ENCODE measurements at places on chromosomes 1 and 21. TPM values are rescaled to one million over a fixed set of nuclear protein-coding genes. Genes with fewer than 3 reads are reported as not detected.

GRCh38 chr1:32817815-32818786 is 648 bp downstream of the S100PBP start:
- no peaks in the 10 kb centered on the region for H3K36me3 ChIP-seq
- DNase-seq = peak; percentile 57
- peaks cover 5% of the 10 kb centered on the region for H3K4me1 ChIP-seq
- H3K27ac ChIP-seq = peak overlapping the region; percentile 85

DNA sequence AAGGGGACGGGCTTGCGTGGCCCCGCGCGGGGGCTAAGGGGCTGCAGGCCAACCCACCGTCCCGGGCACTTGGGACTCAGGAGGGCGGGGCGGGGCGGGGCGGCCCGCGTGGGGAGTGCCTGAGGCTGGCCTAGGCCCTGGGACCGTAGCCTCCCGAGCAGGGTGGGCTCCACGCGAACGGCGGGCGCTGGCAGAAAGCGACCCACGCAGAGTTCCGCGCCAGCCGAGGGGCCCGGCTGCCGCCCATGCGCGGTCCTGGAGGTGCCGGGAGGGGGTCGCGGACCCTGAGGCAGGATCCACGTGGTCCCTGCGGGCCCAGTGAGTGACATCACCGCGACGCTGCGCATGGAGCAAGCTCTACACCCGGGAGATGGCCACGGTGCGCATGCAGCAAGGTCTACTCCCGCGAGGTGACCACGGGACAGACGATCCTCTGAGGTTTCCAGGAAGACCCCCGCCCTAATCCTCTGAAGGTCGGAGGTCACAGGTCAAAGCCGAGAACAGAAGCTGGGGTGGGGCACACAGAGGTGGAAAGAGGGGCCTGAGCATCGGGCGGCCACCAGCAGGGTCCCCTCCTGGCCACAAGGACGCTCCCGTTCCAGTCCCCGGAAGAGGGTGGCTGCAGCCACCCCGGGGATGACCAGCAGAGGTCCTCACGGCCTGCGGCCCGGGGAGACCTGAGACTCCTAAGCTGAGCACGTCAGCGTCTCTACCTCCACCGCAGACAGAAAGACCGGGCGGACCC is 13.5 kb upstream of the SLC19A1 start:
- H3K4me3 ChIP-seq = peak overlapping the region; percentile 58
- no peaks in the 10 kb centered on the region for H3K36me3 ChIP-seq
- H3K27ac ChIP-seq = peak overlapping the region; percentile 47
- peak; percentile 88 for DNase-seq
- H3K4me1 ChIP-seq = no peaks in the 10 kb centered on the region

- no peaks in the 10 kb centered on the region for H3K4me1 ChIP-seq
- no peak for DNase-seq
- peaks cover 36% of the 10 kb centered on the region for H3K27me3 ChIP-seq
- H3K4me3 ChIP-seq = peak within 1 kb of the TSS; percentile 55
- H3K36me3 ChIP-seq = no peaks in the 10 kb centered on the region
- no peak within 1 kb of the TSS for H3K27ac ChIP-seq
These were observed at the start of gene PLPPR5 for GRCh38 chr1:99004861-99005442. TSS of gene PLPPR5 (minus strand) at chr1:99004861. CDS start at chr1:99004671, 190 bp downstream.

DNA sequence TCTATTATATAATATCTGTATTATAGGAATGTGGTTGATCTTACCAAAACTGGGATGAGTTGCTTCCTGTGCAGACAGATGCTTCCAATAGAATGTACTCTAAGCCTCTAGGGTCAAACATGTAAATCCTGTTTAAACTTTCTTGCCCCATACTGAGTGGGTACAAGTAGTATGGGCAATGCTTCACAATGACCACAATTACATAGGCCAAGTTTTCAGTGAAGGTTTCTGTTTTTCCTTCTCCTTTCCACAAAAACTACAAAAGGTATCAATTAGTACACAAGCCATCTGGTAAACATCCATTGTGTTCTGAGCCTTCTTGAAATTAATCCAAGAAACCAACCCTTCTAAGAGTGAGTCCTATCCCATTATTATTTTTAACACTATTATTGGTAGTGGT is 16.8 kb downstream of the OTUD7B start:
- DNase-seq = no peak
- H3K4me1 ChIP-seq = peaks cover 3% of the 10 kb centered on the region
- H3K4me3 ChIP-seq = no peak overlapping the region
- no peaks in the 10 kb centered on the region for H3K27me3 ChIP-seq
- H3K36me3 ChIP-seq = no peaks in the 10 kb centered on the region

GRCh38 chr1:155000411-155000725 is 2.2 kb upstream of the ZBTB7B start:
- H3K27ac ChIP-seq = peak overlapping the region; percentile 80
- DNase-seq = peak; percentile 10
- peaks cover 24% of the 10 kb centered on the region for H3K4me1 ChIP-seq
- H3K4me3 ChIP-seq = peak overlapping the region; percentile 83
- no peaks in the 10 kb centered on the region for H3K27me3 ChIP-seq

DNA sequence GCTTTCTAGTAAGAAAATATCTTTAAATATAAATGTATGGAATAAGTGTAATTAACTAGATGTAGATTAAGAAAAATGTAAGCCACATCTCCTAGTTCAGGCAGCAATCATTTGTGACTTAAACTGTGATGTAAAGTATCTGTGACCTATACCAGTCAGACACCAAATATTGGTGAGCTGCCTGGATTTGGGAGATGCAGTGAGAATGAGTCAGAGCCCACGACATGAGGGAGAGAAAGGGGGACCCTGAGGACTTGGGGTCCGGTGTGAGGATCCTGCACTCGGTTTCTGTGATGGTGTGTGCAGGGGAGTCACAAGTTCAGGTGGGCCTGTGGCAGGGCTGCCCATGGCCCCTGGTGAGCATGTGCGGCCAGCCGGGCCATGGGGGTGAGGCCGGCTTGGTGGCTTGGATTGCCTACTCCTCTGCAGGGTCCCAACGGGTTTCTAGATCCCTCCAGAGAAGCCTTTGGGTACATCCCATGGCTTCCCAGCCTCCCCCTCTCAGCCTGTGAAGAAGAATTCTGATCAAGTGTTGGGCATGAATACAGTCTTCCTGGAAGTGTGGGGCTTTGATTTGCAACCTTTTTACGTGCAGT is 19.0 kb upstream of the ABCG1 start:
- H3K27me3 ChIP-seq = no peaks in the 10 kb centered on the region
- no peak overlapping the region for H3K27ac ChIP-seq
- no peaks in the 10 kb centered on the region for H3K4me1 ChIP-seq
- no peak overlapping the region for H3K4me3 ChIP-seq

DNA sequence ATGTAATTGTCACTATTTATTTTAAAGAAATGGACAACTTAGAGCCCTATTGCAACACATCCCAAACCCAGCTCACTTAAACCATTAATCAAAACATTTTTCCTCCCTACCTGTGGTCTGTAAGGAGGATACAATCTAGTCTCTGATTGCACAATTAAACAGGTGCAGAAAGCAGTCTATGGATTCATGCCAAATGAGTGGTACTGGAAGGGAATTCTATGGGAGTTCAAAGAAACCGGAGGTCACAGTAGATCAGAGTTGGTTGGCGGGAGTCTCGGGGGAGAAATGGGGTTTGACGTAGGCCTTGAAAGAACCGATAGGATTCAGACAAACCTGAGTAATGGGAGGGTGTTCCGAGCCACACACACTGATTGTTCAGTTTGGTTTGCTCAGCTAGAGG is 314.9 kb downstream of the KIF26B start:
- H3K4me3 ChIP-seq = no peak overlapping the region
- no peaks in the 10 kb centered on the region for H3K36me3 ChIP-seq
- H3K27ac ChIP-seq = no peak overlapping the region

- H3K27me3 ChIP-seq = no peaks in the 10 kb centered on the region
- H3K27ac ChIP-seq = peak overlapping the region; percentile 88
- DNase-seq = peak; percentile 77
- peaks cover 64% of the 10 kb centered on the region for H3K4me1 ChIP-seq
- no peak overlapping the region for H3K4me3 ChIP-seq
These were observed 11.5 kb upstream of the A3GALT2 start for GRCh38 chr1:33332357-33332789.

Gene RNF186
- not detected for total RNA-seq

All from fibroblast of lung (primary cell).